RCC 7860 (cell line): ENCODE measurements at places on chromosomes 2 and 18.

GRCh38 chr2:219002395-219003266, 9.4 kb upstream of the CRYBA2 start:
- DNase-seq, result no peak

DNA sequence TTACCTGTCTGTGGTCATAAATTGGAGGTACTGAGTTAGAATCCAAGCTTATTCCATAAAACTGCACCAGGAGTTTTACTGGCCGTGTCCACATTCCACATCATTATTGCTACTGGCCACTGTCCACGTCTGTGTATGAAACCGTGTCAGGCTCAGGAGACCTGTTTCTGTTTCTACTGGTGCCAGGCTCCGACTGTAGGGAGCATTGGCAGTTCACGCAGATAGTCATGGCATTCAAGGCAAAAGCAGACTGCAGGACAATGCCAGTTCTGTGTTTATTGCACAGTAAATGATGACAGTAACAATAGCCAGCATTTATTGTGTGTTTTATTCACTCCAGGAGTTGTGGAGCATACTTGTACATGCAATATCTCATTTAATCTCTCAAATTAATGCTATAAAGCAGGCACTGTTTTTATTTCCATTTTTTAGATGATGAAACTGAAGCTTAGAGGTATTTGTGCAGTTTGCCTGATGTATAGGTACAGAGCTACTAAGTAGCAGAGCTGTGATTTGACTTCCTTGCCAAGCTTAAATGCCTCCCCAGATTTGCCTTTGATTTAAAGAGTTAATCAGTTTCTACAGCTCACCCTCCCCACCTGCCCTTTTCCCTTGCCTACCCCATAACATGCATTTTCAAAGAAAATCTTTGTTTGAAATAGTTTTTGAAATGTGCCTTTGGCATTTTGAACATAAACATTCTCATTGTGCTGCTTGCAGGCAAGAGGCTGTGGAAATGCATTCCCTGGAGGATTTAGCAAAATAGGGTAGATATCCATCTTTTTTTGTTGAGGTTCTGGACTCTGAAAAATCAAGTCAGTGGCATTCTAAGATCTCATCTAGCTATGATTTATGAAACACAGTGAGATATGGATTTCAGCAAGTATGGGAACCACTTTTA, 55.5 kb downstream of the MAP4K4 start:
- no peak for DNase-seq

DNA sequence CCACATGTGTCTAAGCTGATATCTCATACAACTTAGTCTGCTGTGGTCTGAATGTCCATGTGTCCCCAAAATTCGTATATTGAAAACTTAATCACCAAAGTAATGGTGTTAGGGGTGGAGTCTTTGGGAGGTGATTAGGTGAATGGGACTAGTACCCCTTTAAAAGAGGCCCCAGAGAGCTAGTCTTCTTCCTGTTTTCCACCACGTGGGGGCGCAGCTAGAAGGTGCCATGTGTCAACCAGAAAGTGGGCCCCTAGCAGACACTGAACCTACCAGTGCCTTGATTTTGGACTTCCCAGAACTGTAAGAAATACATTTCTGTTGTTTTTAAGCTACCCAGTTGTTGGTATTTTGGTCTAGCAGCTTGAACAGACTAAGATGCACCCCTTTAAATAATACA, 86.6 kb downstream of the ASB1 start:
- no peak for DNase-seq

DNA sequence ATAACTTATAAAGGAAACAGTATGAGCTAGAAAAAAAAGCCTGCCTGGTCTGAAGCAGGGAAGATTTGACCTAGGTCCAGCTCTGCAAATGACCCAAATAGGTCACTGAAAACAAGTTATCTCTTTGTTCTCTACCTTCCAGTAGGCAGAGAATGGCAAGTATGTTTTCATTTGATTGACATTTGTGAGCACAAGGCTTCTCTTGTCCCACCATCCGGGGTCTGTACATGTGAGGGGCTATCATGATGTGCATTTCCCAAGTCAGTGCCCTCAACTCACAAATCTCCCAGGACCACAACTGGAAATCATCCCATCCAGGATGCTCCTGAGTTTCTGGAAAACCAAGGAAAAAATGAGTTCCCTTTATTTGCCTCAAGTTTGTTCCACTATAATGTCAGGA, 309.5 kb downstream of the AFF3 start:
- no peak for DNase-seq

DNA sequence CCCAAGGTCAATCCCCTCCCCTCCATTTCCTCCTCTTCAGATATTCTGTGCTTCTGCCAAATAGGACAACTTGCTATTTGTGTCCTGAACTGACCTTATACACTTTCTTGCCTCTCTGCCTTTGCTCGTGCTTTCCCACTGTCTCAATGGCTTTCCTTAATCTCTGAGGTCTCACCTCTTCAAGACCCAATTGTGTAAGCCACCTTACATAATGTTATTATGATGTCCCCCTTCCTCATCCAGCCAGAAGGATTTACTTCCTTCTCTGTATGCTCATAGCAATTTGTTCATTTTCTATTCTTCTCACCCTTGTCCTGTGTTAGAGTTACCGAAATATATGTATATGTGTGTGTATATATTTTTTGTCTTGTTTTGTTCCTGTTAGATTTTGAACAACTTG, 26.9 kb upstream of the DARS1 start:
- no peak for DNase-seq

DNA sequence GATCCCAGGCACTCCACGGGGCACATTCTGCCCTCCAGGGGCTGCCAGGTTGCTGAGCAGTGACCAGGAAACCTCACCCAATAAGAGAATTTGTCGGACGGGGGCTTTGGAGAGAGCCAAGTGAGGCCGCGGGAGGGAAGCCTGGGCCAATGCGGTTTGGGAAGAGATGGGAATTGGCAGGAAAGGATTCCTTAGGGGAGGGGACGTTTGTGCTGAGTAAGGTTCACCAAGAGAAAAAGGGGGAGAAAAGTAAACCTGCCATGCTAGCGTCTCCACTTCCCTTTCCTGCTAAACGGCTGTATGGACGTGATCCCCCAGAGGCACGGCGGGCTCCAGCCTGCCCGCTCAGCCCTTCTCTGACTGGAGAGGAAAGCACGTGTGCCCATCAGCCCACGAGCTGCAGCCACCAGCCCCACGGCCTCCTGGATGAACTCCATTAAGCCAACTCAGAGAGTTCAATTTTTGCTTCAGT, 194.4 kb upstream of the ID2 start:
- DNase-seq, result no peak

- DNase-seq, result no peak
Observed at GRCh38 chr18:8871489-8871888, 166.1 kb downstream of the MTCL1 start.

- no peak for DNase-seq
Observed at GRCh38 chr2:218960309-218961165, 1.1 kb downstream of the CDK5R2 start.

DNA sequence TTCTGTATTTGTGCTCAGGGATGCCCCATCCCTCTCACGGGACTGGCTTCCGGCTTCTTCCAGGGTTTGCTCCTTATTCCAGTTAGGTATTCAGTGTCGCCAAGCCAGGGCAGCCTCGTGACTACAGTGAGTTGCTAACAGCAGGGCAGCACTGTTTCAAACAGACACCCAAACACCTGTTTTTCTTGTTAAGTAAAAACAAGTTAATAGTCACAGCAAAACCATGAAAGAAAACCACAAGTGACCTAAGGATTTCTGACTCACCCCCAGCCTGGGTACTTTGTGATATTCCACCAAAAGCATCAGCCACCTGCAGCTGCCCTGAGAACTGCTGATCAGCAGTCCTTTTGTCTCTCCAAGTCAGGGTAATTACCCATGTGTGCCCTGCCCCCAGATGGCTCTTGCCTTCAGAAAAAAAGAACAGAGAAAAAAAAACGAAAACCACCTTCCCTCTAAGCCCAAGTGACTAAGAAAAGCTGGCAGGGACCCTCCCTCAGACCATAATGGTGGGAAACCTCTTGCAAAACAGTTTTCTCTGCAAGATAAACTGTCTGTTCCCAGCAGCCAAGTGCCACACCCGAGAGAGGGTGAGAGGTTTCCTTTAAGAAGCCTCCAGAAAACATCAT, 178.2 kb downstream of the ANAPC1 start:
- peak; percentile 98 for DNase-seq

GRCh38 chr18:75154997-75155396, 53.9 kb downstream of the PTGR3 start:
- no peak for DNase-seq

GRCh38 chr2:34252111-34252510, 653.0 kb upstream of the FAM98A start:
- no peak for DNase-seq

DNA sequence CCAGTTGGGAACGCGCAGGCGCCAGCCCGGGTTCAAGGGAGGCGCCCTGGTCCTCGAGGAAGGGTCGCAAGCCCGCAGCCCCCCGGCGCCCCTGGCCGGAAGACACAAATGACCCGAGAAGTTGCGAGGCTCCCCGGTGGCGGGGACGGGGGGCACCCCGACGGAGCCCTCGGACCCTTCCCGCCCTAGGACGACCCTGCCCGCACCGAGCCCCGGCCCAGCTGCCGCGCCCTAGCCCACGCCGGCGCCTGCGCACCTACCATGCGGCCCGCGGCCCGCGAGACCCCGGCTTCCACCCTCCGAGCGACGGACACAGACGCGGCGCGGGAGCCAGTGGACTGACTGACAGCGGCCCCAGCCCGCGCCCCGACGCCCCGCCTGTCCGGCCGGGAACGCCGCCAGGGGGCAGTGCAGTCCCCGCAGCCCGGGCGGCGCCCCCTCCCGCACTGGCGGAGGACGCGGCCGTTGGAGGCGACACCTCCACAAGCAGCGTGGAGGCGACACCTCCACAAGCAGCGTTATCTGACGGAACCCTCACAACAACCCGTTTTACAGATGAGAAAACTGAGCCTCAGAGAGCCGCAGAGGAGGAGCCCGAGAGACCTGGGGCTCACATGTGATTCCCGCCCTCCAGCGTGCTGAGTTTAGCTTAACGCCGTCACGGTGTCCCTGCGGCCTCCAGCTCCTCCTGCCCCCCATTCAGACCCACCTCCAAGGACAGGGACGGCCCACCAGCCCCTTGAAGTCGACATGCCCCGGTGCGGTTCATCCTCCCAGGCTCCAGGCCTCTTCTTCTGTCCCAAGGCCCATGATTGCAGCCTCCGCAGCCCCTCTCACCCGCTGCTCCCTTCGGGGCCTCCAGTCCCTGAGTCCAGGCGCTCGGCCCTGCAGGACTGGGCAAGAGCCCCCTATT, at the start of gene NMUR1:
Gene NMUR1 (minus strand): TSS at position 347 of the 913 bp plus-strand sequence. CDS start 84 bp downstream, at position 263.
- no peak for DNase-seq

DNA sequence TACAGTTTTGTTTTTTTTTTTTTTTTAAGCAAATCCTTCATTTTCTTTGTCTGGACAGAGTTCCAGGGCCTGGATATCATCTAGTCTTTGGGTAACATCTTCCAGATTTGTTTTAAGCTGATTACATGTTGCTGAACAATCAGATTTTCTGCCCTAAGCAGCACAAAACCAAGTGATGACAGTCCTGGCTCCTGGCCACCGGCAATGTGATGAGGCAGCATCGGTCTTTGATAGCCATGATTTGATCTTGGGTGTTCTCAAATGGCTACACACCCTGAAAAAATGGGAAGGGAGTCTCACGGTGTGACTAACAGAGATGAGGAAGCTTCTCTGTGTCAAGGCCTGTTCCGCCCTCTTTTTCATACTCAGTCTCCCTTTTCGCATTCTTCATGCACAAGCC, 708.6 kb upstream of the ZEB2 start:
- DNase-seq, result no peak

GRCh38 chr2:114027437-114027836, 137.5 kb downstream of the ACTR3 start:
- no peak for DNase-seq

- peak; percentile 82 for DNase-seq
Observed at GRCh38 chr2:46493241-46493970, 14.0 kb downstream of the TMEM247 start.

- DNase-seq, result no peak
Observed at GRCh38 chr2:71215447-71215846, 11.5 kb downstream of the PAIP2B start.

- DNase-seq, result peak; percentile 79
Observed at GRCh38 chr2:38076152-38076709, 280 bp upstream of the CYP1B1 start.

GRCh38 chr2:9415516-9416169, 7.7 kb downstream of the ITGB1BP1 start:
- no peak for DNase-seq

GRCh38 chr2:44130441-44130840, 38.2 kb upstream of the PPM1B start:
- DNase-seq, result no peak

GRCh38 chr2:200482194-200482593, 27.7 kb downstream of the KCTD18 start:
- DNase-seq, result no peak

DNA sequence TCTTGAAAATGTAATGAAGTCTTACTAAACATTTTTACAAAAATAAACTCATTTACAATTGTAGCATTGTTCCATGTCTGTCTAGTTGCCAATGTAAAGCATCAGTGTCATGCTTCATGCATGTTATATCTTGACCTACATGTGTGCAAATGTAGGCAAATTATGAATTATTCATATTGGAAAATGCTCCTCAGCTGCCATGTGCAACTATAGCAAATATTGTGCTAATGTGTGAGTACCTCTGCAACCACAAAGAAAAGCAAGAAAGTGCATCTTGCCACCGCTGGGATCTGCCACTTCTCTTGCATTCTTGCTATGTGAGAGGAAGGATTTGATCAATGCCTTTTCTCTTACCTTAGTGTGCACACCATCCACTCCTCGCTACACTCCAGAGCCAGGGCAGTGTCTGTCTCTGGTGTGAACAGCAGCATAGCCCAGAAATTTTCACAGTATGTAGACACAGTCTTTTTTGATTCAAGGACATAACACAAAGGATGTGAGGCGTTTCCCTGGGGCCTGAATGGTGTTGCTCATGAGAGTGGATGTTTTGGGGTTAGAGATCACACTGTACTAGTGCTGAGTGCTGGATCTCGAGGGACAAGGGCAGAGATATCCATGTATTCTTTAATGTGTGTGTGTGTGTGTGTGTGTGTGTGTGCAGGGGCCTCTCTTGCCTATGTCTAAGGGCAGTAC, 47.6 kb upstream of the HAAO start:
- no peak for DNase-seq

DNA sequence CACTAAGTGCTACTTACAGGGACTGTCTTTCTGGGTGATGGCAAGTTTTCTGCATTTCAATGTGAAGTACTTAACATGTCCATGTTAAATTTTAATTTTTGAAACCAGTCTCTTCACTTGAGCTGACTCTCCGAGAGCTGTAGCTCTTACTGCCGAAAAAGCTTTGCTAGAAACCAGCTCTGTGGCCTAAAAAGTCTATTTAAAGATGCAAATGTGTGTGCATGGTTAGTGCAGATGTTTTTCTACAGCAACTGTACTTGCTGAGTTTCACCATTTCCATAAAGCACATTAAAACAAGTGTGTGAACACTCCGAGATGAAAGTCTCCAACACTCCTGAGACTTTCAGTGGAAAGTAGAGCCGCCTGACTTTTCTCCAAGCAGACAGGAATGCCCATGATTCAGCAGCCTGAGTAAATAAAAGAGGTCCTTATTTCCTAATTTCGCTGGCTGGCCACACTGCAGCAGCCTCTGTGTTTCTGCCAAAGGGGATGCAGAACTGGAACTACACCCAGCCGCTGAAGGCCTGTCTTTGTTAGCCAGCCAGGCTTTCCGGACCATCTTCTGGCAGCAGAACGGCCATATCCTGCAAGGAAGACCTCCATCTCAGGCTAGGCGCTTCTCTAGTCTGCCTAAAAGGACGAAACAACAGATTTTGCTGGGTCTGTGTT, 121.2 kb downstream of the ZNF521 start:
- no peak for DNase-seq
